Fibroblast of skin of abdomen (primary cell): ENCODE measurements at places on chromosomes 2 and 18.

GRCh38 chr2:230847883-230848388 lies 16.8 kb upstream of the ITM2C start:
- peak; percentile 84 for DNase-seq

GRCh38 chr2:217851191-217852020 lies 151.4 kb downstream of the TNS1 start:
- DNase-seq: peak; percentile 48

- DNase-seq: no peak
These were observed 508.7 kb upstream of the FAM98A start for GRCh38 chr2:34107811-34108210.

GRCh38 chr2:122136056-122136455 lies 380.6 kb downstream of the TSN start:
- peak; percentile 9 for DNase-seq

DNA sequence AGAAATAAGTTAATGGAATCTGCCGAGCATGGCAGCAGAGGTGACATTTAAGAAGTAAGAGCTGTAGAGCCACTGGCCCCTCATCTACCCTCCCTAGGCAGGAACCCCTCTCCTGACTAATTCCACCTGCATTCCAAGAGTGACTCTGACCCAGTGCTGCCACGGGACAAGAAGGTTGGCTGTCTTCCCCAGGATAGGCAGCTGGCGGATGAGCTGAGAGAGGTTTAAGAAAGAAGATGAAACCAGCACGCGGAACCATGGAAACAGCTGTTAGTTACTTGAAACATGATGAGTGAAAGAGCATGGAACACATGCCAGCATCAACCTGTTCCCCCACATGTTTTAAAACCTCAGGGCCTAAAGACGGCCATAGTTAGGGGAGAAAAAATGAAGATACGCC lies 74.1 kb downstream of the RND3 start:
- no peak for DNase-seq

DNA sequence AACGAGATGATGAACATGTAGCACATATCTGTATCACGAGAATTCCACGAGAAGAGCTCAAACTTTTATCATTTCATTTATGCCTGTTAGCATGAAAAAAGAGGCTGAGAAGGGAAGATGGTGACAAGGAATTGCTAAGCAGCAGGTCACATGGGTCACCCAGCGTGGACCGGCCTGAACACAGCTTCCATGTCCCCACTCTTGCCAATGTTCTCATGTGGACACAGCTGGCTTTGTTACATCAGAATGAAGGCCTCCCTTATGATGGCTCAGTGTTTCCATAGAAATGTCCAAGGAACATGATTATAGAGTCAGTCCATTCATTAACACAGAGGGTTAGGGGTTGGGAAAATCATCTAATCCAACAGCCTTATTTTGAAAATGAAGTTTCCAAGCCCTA lies 215.4 kb downstream of the CMPK2 start:
- DNase-seq: no peak

GRCh38 chr2:215727507-215728503 lies 285.5 kb downstream of the MREG start:
- DNase-seq: peak; percentile 74

DNA sequence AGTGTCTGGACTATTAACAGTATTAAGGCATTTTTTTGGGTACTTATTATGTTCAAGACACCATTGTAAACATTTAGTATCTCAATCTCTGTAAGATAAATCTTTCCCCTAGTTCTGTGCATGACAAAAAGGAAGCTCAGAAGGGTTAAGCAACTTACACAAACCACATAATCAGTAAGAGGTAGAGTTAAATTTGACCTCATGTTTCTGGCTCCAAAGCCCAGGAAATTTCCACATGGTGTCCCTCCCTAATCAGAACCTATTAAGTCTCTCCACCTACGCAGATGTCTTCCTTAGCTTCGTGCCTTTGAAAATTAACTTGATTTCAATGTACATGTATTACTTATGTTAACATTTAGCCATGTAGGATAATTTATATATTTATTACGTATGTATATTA lies 2.0 kb downstream of the MFSD6 start:
- no peak for DNase-seq

GRCh38 chr2:68302281-68302875 lies 17.4 kb downstream of the CNRIP1 start:
- peak; percentile 28 for DNase-seq

DNA sequence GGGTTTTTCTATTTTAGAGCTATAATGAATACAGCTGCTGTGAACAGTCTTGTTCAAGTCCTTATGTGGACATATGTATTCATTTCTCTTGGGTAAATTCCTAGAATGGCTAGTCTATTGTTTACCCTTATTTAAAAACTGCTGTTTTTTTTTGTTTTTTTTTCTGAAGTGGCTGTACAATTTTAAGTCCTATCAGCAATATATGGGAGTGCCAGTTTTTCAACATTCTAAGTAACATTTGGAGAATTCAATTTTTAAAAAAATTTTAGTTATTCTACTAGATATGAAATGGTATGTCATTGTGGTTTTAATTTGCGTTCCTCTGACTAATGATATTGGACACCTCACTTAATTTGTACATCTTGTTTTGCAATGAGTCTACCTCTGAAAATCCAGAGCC lies 349.7 kb downstream of the SATB2 start:
- peak; percentile 6 for DNase-seq

DNA sequence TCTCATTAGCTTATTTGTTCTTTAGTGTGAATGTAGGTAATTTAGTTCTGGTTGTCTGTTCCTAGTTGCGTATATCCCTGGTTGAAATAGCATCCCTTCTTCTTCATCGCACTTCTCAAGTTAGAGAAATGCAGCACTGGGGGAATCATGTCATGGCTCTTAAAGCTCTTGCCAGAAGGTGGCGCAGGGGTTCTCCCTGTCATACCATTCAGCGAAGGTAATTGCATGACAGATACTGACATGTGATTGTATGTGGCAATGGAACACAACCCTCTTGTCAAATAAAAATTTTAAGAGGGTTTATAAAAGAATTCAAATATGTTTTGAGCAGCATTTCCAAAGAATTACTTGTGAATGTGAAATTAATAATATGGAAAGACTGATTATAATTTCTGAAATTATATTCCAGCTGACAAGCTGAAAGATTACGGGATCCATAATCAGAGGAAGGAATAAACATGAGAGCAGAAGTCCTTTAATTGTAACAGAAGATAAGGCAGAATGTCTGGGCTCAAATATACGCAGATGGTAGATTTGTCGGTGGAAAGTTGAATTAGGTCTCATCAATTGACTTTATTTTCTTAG lies 411.7 kb downstream of the DSEL start:
- peak; percentile 64 for DNase-seq

- DNase-seq: no peak
These were observed 36.2 kb downstream of the POU3F3 start for GRCh38 chr2:104889960-104890684.

DNA sequence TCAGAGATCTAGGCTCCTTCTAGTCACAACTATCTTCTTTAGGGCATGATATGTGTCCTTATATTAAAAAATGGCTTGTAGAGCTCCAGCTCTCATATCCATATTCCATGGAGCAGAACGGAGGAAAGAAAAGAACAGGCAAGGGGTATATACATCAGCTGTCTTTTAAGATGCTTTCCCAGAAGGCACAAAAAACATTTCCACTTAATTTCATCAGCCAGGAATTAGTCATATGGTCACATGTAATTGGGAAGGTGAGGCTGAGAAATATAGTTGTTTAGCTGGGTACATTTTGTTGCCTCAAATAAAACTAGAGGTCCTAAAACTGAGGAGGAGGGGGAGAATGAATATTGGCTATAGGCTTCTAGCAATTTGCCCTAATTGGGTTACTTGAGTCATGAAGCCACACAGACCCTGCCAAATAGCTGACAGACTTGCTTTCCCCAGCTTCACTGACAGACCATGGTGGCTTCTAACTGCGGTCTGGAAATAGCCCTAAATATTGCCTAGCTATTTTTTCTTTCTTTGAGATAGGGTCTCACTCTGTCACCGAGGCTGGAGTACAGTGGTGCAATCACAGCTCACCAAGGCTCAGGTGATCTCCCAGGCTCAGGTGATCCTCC lies 20.0 kb downstream of the MAIP1 start:
- peak; percentile 85 for DNase-seq

DNA sequence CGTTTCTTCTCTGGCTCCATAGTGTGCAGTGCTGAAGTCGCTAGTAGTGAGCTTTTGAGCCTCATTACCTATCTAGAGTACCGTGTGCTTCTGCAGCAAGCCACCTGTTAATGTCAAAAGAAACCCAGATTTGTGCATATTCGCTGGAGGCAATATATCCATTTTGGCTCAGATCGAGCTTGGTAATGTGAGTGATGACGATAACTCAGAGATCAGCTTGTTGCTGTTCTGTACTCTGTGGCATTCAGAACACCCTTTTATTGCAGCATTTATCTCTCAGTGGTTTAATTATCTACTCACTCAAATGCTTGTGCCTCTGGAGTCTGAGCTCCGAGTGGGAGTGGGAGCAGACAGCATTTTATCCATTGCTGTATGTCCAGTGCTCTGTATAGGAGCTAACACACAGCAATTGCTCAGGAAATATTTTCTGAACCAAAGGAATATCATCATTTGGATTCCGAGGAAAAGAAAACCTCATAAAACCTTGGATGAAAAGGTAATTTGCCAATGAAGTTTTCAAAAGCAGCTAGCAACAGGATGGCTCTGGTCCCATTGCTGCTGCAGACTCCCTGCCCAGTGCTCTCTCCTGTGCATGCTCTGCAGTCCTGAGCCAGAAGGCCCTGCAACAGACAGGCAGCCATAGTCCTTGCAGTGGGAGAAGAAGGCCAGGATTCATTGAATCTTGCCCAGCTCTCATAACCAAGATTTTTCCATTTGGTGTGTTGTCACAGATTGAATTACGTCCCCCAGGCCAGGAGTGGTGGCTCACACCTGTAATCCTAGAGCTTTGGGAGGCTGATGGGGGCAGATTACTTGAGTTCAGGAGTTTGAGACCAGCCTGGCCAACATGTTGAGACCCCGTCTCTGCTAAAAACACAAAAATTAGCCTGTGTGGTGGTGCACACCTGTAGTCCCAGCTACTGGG lies 183.8 kb downstream of the MYCN start:
- DNase-seq: no peak

- DNase-seq: peak; percentile 49
These were observed 1206.7 kb upstream of the CDH2 start for GRCh38 chr18:29383311-29384273.

GRCh38 chr2:157191186-157191585 lies 66.3 kb upstream of the GALNT5 start:
- no peak for DNase-seq

DNA sequence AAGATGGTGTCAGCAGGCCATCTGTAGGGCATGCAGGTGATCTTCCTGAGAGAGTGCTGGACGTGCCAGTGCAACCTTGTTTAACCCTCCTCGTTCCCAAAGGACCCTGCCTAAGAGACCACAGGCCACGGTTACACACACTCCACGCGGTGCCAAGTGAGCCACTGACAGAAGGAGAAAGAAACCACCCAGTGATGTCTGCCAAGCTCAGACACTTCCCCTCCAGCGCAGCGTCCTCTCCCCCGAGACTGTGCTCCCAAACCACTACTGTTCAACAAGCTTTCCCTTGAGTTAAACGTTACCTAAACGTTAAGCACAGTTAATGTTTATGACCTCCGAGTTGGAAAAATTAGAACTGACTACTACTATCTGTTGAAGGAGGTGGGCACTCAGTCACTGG lies 119.1 kb upstream of the NCK2 start:
- DNase-seq: no peak

GRCh38 chr2:201264472-201265173 lies 4.3 kb downstream of the CASP8 start:
- no peak for DNase-seq

DNA sequence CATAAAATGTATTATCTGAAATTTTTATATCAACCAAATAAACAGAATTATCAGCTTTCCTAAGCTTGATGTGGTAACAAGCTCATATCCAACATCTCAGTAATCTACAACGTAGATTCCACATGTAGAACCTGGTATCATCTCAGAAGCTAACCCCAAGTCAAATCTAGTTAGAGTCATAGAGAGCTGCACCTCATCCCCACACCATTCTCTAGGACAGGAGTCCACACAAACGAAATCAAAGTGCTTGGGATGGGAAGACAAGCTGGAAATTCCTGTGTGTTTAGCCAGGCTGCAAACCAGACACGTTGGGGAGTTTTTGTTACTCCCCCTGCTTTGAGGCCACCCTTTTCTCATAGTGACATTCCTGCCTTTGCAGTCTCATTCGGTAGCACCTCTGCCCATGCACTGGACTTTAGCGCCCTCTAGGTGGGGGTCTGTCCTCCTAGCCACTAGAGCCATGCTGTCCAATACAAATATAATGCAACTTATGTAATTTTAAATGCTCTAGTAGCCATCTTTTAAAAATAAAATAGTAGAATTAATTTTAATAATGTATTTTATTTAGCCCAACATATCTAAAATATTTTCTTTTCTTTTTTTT lies 28.1 kb upstream of the SATB2 start:
- peak; percentile 66 for DNase-seq

DNA sequence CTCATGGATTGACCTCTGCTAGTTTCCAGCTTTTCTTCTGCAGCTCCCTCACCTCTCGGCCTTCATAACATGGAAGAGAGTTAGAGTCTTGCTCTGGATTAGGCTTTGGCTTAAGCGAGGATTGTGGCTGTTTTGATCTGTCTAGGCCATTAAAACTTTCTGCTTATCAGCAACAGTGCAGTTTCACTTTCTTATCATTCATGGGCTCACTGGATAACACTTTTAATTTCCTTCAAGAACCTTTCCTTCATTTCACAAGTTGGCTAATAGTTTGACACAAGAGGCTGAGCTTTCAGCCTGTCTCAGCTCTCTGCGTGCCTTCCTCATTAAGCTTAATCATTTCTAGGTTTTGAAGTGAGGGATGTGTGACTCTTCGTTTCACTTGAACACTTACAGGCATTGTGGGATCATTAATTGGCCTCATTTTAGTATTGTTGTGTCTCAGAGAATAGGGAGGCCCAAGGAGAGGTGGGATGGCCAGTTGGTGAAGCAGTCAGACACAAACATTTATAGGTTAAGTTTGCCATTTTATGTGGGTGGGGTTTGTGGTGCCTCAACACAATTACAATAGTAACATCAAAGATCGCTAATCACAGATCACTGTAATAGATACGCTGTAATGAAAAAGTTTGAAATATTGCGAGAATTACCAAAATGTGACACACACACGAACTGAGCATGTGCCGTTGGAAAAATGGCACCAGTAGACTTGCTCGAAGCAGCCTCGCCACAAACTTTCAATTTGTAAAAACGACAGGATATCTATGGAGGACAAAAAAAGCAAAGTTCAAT lies 129.3 kb downstream of the ZNF236 start:
- DNase-seq: no peak

GRCh38 chr18:2409906-2410305 lies 161.4 kb downstream of the METTL4 start:
- DNase-seq: no peak

- DNase-seq: peak; percentile 79
These were observed 116.9 kb downstream of the TPGS2 start for GRCh38 chr18:36711813-36712444.

- no peak for DNase-seq
These were observed 27.9 kb downstream of the ITGAV start for GRCh38 chr2:186617771-186618170.
